ENCODE measurements at places on chromosomes 5 and 9.

DNA sequence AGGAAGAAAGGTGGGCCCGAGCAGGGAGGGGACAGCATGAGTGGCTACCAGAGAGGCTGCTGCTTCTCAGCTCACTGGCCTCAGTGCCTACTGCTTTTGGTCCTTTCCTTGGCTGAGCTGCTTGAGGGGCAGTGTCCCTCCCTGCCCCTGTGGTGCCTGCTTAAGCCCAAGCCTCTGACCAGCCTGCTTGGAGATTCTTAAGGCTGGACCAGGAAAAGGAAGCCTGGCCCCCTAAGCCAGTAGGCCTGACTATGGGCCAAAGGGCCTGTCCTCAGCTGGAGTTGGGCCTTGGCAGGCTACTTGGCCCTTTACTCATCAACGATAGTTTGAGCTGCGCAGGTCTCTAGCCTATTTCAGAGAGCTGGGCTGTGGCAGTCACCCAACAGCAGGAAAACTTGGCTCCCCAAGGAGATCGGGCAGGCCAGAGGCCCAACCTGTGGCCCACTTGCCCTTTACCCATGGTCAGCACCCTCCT, 24.9 kb downstream of the TCF7 start:
- H3K27me3 ChIP-seq = no peaks in the 10 kb centered on the region
- DNase-seq = no peak
- no peak overlapping the region for H3K27ac ChIP-seq
- H3K4me1 ChIP-seq = peaks cover 29% of the 10 kb centered on the region

DNA sequence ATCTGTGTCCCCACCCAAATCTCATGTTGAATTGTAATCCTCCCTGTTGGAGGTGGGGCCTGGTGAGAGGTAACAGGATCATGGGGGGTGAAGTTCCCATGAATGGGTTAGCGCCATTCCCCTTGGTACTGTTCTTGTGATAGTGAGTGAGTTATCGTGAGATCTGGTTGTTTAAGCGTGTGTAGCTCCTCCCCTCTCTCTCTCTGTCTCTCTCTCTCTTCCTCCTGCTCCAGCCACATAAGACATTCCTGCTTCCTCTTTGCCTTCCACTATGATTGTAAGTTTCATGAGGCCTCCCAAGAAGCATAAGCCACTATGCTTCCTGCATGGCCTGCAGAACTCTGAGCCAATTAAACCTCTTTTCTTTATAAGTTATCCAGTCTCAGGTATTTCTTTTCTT, 28.8 kb downstream of the C5orf15 start:
- H3K4me3 ChIP-seq = no peak overlapping the region
- no peak overlapping the region for H3K27ac ChIP-seq
- no peaks in the 10 kb centered on the region for H3K36me3 ChIP-seq
- DNase-seq = no peak

GRCh38 chr9:121853617-121854395, 202.4 kb downstream of the DAB2IP start:
- H3K36me3 ChIP-seq = peaks cover 14% of the 10 kb centered on the region
- no peak overlapping the region for H3K4me3 ChIP-seq
- DNase-seq = no peak
- no peaks in the 10 kb centered on the region for H3K27me3 ChIP-seq
- H3K27ac ChIP-seq = no peak overlapping the region

- H3K27ac ChIP-seq = no peak overlapping the region
- no peak for DNase-seq
- H3K4me3 ChIP-seq = no peak overlapping the region
- no peaks in the 10 kb centered on the region for H3K27me3 ChIP-seq
- no peaks in the 10 kb centered on the region for H3K36me3 ChIP-seq
Measured at GRCh38 chr5:58080573-58080972, 379.3 kb downstream of the PLK2 start.

GRCh38 chr9:38732885-38733284, 13.0 kb upstream of the FAM240B start:
- no peaks in the 10 kb centered on the region for H3K4me1 ChIP-seq
- no peak for DNase-seq
- H3K27me3 ChIP-seq = no peaks in the 10 kb centered on the region
- H3K4me3 ChIP-seq = no peak overlapping the region

DNA sequence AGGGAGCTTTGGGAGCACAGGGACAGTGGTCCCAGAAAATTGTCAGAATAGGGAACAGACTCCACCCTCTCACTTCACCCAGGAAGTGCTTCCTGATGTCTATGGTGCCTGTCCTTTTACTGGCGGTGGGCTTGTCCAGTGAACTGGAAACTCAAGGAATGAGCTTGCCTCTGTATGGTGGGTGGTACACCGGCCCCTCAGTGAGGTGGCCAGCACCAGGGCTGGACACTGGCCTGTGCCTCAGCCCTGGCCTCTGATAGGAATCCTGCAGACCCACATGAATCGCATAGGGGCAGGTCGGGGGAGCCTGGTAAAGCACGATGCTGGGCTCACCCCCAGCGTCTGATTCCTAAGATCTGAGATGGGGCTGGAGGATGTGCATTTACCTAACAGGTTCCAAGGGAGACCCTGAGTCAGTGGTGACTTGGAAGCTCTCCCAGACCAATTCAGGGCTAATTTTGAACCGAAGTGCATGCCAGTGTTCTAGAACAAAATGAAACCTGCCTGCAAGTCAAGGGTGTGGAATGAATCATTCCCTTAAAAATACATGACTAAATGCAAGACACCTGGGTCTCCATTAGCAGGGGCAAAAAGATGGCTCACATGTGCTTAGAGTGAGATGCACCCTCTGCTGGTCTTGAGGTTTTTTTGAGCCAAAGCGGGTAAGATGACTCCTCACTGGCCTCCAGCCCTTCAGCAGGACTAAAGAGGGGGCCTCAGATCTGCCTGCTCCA, 178.3 kb downstream of the HSPA4 start:
- H3K4me1 ChIP-seq = no peaks in the 10 kb centered on the region
- no peak overlapping the region for H3K27ac ChIP-seq
- no peak overlapping the region for H3K4me3 ChIP-seq
- H3K27me3 ChIP-seq = no peaks in the 10 kb centered on the region

- no peaks in the 10 kb centered on the region for H3K27me3 ChIP-seq
- DNase-seq = peak; percentile 92
- peak within 1 kb of the TSS; percentile 98 for H3K4me3 ChIP-seq
- H3K27ac ChIP-seq = no peak within 1 kb of the TSS
- H3K4me1 ChIP-seq = peaks cover 17% of the 10 kb centered on the region
- peaks cover 8% of the 10 kb centered on the region for H3K36me3 ChIP-seq
Measured at GRCh38 chr9:124415102-124415851, at the start of gene PSMB7. Gene PSMB7, minus strand, starts transcription at chr9:124415442. Its CDS starts 17 bp downstream, at chr9:124415425.

DNA sequence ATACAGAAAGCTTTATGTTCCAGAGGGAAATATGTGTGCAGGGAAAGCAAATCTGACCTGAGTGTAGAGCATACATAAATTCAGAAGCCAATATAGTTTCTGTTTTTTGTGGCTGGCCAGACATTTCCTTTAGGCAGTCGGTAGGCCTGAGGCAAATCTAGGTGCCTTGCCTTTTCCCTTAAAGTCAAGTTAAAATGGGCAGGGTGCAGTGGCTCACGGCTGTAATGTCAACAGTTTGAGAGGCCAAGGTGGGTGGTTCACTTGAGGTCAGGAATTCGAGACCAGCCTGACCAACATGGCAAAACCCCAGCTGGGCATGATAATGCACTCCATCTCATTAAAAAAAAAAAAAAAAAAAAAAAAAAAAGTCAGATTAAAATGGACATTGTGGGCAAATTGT, 31.2 kb downstream of the PHAX start:
- no peaks in the 10 kb centered on the region for H3K27me3 ChIP-seq
- H3K4me3 ChIP-seq = no peak overlapping the region
- peaks cover 3% of the 10 kb centered on the region for H3K36me3 ChIP-seq
- H3K27ac ChIP-seq = no peak overlapping the region
- H3K4me1 ChIP-seq = no peaks in the 10 kb centered on the region

- peak overlapping the region; percentile 86 for H3K27ac ChIP-seq
- H3K27me3 ChIP-seq = no peaks in the 10 kb centered on the region
- H3K4me3 ChIP-seq = no peak overlapping the region
- H3K4me1 ChIP-seq = peaks cover 15% of the 10 kb centered on the region
Measured at GRCh38 chr9:70406434-70406862, 8.0 kb downstream of the KLF9 start.

DNA sequence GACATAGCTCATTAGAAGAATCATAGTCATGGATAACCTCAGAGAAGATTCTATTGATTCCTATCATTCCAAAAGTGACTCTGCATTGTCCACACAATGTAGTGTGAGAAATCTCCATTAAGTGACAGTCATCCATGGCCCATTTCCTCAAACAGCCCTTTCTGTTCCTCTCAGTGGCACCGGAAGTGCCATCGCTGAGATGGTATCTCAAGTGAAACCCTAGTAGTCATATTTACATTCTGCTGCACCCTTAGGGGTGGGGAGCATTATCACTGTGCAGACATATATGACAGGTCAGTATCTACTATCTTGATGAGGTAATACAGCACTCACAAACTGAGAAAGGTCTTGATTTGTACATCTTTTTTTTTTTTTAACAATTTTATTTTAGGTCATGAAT, 55.4 kb upstream of the MIER3 start:
- no peak for DNase-seq
- H3K4me1 ChIP-seq = no peaks in the 10 kb centered on the region
- no peaks in the 10 kb centered on the region for H3K27me3 ChIP-seq
- no peak overlapping the region for H3K4me3 ChIP-seq
- no peaks in the 10 kb centered on the region for H3K36me3 ChIP-seq

DNA sequence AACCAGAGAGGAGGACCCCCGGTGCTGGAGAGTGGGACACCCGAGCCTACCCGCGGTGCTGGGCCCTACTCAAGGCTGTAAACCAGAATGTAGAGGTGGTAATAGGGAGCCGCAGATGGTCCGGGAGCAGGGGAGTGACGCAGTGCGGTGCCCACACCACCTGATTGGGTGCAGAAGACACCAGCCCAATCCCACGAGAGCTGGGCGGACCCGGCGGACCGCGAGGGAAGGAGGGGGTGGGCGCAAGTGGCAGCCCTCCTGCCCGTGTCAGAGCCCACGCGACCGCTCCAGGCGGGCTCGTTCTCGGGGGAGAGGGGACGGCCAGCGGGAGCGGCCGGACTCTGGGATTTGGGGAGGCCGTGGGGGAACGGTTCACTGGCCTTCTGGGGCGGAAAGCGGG, 71.2 kb downstream of the C9orf50 start:
- peak overlapping the region; percentile 87 for H3K27ac ChIP-seq
- H3K36me3 ChIP-seq = no peaks in the 10 kb centered on the region
- H3K4me3 ChIP-seq = peak overlapping the region; percentile 43
- peak; percentile 83 for DNase-seq
- peaks cover 37% of the 10 kb centered on the region for H3K4me1 ChIP-seq

- H3K4me1 ChIP-seq = peaks cover 9% of the 10 kb centered on the region
- no peaks in the 10 kb centered on the region for H3K27me3 ChIP-seq
- no peak overlapping the region for H3K27ac ChIP-seq
- H3K36me3 ChIP-seq = peaks cover 94% of the 10 kb centered on the region
Measured at GRCh38 chr5:179873588-179874110, 15.0 kb upstream of the MRNIP start.

DNA sequence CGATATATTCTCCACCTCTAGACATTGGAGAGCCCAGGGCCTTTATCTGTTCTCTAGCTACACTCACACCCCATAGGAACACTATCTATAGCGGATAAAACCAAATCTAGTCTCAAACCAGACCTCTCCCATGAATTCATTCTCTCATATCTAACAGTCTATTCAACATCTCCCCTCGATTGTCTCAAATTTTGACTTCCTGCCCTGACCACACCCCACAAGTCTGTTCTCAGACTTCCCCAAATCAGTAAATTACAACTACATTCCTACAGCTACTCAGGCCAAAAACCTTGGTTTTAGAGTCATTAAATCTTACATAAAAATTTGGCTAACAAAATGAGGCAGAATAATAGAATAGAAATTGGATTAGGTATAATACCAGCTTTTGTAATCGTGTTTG, 12.5 kb upstream of the SLC1A3 start:
- H3K4me3 ChIP-seq = no peak overlapping the region
- H3K36me3 ChIP-seq = no peaks in the 10 kb centered on the region
- H3K27me3 ChIP-seq = no peaks in the 10 kb centered on the region
- peaks cover 12% of the 10 kb centered on the region for H3K4me1 ChIP-seq

DNA sequence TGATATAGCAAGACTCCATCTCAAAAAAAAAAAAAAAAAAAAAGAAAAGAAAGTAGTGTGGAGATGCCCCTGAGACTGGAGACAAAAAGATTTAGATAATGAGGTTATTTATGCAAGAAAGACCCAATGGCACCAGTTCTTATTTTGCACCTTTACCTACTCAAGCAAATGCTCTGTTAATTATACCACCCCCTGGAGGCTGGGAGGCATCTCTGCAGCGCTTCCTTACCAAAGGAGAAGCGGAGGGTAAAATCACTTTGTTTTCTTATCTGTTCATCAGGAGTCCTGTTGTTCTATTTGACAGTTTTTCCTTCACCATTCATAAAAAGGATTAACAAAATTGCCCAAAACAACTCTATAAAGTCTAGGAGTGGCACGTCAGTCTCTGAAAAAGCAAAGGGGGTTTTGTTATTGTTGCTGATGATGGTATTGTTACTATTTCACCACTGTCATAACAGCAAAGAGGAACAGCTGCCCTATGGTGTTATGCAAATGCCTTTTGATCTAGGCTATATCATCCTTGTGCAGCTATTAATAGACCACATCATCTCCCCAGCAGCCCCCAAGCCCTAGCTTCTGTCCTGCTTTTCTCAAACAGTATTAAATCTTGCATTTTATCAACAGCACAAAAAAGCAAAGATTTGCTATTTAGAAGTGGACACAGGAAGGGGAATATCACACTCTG, 174.0 kb downstream of the PALM2AKAP2 start:
- no peak for DNase-seq
- H3K36me3 ChIP-seq = no peaks in the 10 kb centered on the region
- no peak overlapping the region for H3K4me3 ChIP-seq

GRCh38 chr9:90795084-90795483, 6.5 kb upstream of the SYK start:
- H3K4me3 ChIP-seq = no peak overlapping the region
- no peak for DNase-seq
- H3K4me1 ChIP-seq = no peaks in the 10 kb centered on the region
- no peaks in the 10 kb centered on the region for H3K36me3 ChIP-seq
- no peak overlapping the region for H3K27ac ChIP-seq

DNA sequence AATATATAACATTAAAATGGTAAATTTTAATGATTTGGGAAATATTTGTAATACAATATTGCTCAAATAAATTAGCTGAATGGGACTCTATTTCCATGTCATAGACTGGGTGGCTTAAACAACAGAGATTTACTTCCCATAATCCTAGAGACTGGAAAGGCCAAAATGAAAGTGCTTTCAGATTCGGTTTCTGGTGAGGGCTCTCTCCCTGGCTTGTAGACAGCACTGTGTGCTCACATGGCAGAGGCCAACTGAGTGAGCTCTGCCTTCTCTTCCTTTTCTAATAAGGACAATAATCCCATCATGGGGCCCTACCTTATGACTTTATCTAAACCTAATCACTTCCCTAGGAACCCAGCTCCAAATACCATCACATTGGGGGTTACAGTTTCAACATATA, 196.2 kb downstream of the MARCHF11 start:
- H3K27ac ChIP-seq = no peak overlapping the region
- H3K4me1 ChIP-seq = no peaks in the 10 kb centered on the region
- no peaks in the 10 kb centered on the region for H3K27me3 ChIP-seq
- H3K4me3 ChIP-seq = no peak overlapping the region
